ENCODE measurements at places on chromosomes 5 and 9.

- no peak for DNase-seq
Measured at GRCh38 chr9:21591221-21592062, 109.3 kb upstream of the IFNE start.

- no peak for DNase-seq
Measured at GRCh38 chr5:97628031-97628430, 445.0 kb upstream of the RIOK2 start.

DNA sequence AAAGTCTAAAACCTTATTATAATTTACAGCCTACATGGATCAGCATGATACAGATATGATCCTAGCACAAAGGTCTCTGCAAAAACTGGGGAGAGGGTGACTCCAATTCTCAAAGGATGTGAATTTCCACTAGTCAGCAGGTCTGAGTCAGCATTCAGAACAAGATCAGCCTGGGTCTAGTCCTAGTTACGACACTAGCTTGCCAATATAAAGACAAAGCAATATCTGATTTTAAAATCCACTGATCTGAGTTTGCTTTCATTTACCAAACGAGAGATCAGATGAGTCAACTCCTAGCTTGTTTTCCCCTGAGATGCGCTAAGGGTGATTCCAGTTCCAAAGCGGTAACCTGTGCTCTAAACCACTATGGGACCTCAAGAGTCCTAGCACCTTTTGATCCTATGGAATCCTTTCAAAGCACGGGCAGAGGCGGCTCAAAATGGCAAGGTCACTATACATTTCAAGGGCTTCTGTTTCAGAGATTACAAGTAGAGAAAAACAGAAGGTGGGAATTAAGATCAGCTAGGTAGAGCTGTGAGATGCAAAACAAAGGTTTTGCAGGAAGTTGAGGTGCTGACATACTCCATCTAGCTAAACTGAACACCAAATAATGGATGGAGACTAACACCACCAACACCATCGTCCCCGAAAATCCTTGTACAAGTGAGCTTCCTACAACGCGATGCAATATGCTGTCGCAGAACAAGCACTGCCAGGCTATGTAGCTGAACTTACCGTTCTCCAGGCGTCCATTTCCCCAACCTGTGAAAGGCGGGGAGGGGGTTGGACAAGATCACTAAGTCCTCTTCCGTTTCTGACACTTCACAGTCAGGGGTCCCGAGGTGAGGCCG lies 906 bp downstream of the SLC25A51 start:
- DNase-seq: no peak

GRCh38 chr5:32677023-32677422 lies 34.1 kb upstream of the NPR3 start:
- no peak for DNase-seq

DNA sequence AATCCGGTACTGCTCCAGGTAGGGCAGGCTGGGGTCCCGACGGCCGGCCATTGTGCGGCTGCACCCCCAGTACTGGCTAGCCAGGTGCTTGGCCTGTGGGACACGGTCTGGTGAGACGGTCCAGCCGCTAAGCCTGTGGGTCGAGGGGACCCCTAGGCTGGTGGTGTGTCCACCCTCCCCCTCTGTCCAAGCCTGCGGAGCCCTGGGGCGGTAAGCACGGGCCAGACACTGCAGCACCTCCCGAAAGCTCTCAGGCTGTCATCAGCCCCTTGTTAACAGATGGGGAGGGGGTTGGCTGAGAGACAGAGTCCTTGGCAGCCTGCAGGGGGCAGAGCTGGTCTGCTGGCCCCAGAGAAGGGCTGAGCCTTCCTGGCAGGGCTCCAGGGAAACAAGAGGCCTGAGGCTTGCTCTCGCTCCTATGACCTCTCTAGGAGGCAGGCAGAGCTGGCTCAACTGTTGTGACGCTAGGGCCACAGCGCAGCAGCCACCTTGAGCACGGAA lies 11.8 kb upstream of the MRNIP start:
- DNase-seq: no peak

DNA sequence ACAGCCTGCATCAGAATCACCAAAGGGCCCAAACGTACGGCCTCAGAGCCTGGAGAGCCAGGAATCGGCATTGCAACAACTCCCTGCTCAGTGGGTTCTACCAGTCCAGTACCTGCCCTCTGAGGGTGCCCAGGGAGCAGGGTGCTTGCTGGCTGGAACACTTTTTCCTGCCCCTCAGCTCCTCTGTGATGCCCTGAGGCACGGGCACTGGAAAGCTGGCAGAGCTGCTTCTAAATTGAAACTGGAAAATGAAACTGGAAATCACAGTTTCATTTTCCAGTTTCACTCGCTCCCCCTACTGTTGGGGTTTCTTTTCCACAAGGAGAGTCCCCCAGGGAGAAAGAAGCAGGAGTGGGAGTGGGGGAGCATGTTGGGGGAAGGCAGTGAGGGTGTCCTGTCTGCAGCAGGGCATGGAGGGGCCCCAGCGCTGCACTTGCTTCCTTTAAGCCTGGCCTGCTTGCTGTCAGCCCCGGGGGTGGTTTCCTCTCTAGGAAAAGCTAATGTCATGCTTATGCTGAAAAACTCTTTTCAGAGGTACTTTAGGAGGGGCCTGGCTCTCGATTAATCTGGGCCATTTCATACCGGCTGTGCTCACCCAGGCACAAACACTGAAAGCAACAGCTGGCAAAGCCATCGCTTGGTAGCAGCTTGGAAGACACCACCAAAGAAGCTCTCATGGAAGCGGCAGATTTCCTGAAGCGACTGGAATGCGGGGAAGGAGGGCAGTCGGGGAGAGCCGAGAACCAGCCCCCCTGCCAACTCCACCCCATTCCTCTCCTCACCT lies 26.2 kb downstream of the IRF1 start:
- DNase-seq: no peak

GRCh38 chr5:122915717-122916461 lies 70.5 kb downstream of the SNX24 start:
- no peak for DNase-seq

DNA sequence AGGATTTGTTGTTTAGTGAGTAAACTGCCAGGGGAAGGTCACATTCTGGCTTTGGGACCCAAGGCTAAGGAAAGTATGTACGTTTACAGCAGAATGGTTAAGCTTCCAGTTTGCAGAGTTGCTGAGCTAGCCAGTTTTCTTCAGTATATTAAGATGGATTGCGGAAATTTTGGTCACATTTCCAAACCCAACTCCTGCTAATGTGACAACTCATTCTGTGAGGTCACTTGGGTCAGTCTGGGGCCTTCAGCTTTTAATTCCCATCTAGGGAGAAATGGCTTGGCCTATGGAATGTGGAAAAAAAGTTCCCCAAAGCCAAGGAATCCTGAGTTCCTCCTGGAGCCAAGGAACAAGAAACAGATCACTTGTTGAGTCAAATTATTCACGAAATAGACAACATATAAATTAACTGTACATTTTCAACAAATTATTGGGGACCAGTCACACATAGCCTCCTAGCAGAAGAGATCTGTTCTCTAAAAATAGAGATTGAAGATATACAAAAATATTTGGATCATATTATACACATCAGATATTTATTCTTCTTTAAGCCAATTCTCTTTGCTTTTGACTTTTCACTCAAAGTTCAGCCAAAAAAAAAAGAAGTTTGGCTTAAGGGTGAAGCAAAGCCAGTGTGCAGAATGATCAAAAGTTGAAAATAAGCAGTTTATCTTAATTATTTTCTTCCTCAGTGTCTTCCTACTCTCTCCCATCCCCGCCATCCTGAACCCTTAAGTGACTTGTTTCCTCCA lies 8.8 kb downstream of the KCNV2 start:
- DNase-seq: no peak

GRCh38 chr5:41788941-41789368 lies 81.3 kb downstream of the OXCT1 start:
- DNase-seq: no peak
